Esophagus mucosa (tissue), 1 donor: ENCODE measurements at places on chromosomes 4 and X.

DNA sequence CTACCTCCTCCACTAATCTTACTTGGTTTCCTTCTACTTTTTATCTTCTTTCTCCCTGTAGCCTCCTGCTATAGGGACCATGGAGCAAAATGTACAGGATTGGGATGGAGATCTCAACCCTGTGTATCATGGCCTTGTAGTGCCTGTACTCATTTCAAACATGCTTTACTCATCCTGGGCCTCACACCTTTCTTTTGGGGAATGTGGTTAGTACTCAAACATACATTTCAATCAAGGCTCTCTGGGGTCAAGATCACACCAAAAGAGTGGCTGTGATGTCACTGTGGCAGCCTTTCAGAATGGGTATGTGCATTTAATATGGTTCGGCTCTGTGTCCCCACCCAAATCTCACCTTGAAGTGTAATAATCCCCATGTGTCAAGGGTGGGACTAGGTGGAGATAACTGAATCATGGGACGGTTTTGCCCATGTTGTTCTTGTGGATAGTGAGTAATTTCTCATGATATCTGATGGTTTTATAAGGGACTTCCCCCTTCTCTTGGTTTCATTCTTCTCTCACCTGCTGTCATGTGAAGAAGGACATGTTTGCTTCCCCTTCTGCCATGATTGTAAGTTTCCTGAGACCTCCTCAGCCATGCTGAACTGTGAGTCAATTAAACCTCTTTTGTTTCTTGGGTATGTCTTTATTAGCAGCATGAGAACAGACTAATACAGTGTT, 205.1 kb downstream of the RASL11B start:
- no peak for ATAC-seq

DNA sequence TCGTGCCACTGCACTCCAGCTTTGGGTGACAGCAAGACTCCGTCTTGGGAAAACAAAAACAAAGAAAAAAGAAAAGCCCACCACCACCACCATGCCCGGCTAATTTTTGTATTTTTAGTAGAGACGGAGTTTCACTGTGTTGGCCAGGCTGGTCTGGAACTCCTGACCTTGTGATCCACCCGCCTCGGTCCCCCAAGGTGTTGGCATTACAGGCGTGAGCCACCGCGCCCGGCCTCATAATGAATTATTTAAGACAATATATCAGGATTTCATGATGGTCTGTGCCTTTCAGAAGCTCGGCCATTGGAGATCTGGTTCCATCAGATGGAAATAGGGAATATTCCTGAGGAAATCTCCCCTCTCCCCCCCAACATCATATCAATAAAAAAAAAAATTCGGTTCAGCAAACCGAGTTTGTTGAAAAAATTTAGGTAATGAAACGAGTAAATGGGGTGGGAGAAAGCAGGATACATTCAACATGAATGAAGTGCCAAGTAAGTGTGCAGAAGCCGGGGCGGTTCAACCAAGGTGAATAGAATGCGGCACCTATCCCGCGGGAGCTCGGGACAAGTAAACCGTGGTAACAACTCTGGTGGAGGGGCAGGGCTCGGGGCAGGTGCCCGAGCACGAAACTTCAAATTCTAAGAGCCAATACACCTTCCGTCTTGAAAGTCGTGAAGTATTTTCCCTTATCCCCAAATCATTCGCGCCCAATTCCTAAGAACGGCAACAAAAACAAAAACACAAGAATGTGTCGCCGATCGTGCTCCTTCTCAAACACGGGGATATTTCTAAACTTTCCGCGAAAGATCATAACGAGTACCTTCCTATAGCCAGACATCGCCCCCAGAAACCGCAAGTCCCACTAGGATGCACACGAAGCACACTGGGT, 773 bp upstream of the TXLNG start:
- ATAC-seq, result no peak

DNA sequence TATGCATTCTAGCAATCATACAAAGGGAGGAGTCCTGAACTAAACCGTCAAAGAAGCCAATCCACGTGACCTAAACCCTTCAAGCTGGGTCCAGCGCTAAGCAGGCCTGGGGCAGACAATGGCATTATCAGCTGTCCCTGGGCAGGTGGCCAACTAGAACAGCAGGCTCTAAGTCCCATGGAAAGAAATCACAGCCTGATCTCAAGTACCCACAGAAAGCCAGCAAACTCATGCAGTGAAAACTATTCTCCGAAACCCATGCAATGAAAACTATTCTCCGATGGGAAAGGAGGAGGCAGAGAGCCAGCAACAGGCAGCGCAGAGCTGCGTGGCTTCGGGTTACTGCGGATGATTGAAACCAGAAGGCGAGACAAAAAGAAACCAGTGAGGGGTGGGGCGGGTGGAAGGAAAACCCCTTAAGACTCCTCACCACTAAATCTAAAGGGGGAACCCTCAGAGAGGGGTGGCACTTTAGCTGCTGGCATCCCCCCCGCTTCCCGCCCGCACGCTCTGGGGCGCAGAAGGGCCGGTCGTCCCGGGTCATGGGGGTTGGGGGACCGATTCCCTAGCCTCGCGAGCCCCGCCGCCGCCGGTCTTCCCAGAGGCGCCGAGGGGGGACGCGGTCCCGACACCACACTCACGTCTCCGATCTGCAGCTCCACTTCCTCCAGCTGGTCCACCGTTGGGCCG, 567 bp downstream of the C4orf46 start:
- ATAC-seq, result peak; percentile 2

DNA sequence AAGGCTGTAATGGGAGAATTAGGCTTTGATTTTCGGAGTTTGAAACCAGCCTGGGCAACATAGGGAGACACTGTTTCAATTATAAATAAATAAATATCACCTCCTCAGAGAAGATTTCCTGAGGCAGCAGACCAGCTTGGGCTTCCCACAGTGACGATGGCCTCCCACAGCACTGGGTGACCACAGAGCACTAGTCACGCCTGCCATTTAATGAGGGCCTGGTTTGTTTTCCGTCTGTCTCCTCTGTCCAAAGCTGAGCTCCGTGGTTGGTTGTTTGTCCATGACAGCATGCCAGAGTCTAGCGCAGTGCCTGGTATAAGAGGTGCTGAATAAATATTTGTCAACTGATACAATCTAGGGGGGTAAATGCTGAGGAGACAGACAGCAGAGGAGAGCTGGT, 10.4 kb upstream of the PDGFRA start:
- no peak for ATAC-seq

GRCh38 chr4:7034262-7035081, 8.7 kb upstream of the TADA2B start:
- peak; percentile 62 for ATAC-seq

- no peak for ATAC-seq
Observed at GRCh38 chr4:88006956-88007303, 505 bp upstream of the PKD2 start.

GRCh38 chrX:31236231-31236630, 164.4 kb upstream of the FTHL17 start:
- no peak for ATAC-seq

- ATAC-seq, result no peak
Observed at GRCh38 chr4:185115827-185116232, 27.2 kb upstream of the SLC25A4 start.

DNA sequence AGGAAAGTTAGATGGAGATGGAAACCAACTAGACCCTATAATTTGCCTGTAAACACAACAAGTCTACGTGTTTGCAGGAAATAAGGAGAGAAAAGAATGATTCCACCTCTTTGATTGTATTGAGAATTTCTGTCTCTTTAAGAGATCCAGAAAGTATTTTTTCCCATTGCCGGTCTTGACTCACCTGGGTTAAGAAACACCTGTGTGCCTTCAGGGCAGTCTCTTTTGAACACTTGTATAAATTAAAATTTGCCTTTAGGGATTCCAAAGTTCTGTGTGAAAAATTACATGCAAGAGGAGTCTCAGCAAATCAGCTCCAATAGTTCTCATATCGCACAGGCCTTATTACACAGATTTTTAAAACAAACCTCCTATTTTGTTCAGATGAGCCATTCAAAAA, 46.0 kb upstream of the SMAD1 start:
- peak; percentile 42 for ATAC-seq

GRCh38 chrX:51568586-51568985, 50.1 kb downstream of the CENPVL3 start:
- no peak for ATAC-seq

- no peak for ATAC-seq
Observed at GRCh38 chr4:5465956-5466355, 242.4 kb downstream of the EVC2 start.

- no peak for ATAC-seq
Observed at GRCh38 chrX:133249266-133250058, 31.3 kb upstream of the TFDP3 start.

- ATAC-seq, result no peak
Observed at GRCh38 chr4:4724321-4724720, 135.1 kb upstream of the MSX1 start.

GRCh38 chr4:158590306-158590705, 68.6 kb downstream of the RXFP1 start:
- ATAC-seq, result no peak

GRCh38 chr4:123055943-123056342, 133.5 kb upstream of the NUDT6 start:
- ATAC-seq, result no peak

DNA sequence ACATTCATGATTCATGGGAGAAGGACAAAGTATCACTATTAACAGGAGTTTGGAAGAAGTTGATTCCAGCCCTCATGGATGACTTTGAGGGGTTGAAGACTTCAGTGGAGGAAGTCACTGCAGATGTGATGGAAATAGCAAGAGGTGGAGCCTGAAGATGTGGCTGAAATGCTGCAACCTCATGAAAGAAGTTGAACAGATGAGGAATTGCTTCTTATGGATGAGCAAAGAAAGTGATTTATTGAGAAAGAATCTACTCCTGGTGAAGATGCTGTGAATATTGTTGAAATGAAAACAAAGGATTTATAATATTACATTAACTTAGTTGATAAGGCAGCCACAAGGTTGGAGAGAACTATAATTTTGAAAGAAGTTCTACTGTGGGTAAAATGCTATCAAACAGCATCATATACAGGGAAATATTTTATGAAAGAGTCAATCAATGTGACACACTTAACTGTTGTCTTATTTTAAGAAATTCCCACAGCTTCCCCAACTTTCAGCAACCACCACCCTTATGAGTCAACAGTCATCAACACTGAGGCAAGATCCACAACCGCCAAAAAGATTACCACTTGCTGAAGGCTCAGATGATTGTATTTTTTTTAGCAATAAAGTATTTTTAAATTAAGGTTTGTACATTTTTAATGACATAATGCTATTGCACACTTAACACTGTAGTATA, 302.6 kb downstream of the CBLL2 start:
- ATAC-seq, result no peak

DNA sequence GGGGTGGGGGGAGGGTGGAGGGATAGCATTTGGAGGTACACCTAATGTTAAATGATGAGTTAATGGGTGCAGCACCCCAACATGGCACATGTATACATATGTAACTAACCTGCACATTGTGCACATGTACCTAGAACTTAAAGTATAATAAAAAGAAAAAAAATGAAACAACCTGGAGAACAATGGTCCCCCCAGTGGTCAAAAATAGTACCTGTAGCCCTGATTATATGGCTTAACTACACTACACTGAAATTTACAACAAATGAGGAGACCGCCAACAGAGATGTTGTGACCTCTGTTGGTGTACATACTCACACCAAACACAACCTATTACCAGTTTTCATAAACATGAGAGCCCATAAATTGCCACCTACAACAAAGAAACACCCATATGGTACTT, 7.3 kb upstream of the MAGEE1 start:
- ATAC-seq, result no peak
